ENCODE measurements at places on chromosomes 6 and 20.

DNA sequence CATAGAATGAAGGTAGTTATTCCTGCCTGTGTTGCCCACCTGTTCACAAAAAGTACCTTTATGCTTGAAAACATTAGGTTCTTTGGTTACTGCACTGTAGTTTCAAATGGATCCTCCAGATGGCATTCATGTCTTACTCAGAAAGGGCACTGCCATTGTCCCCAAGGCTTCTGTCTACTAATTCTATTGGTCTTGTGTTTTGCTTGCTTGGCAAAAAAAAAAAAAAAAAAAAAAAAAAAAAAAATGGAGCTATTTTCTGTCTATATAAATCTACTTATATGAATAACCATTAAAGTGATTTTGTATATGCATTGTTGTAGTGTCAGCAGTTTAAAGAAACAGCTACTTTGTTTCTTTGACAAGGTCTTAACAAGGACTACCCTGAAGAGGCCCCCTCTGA lies 12.7 kb upstream of the EFHC1 start:
- DNase-seq, result peak; percentile 28

DNA sequence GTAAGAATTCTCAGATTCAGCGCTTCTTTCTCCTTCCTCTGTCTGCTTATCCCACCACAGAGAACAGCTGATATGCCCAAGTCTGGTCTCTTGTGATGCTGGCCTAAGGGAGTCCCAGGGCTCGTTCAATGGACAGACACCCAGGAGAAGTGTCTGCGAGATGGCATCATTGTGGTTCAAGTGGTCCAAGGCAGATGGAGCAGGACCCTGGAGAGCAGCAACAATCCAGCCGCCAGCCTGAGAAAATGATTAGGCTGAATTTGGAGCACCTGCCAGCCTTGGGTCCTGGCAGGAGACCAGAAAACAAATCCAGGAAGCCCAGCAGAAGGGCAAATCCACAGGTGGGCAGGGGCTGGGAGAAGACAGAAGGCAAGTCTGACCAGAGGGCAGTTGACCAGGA lies 145.8 kb downstream of the PTPRT start:
- peak; percentile 8 for DNase-seq

GRCh38 chr6:19837511-19838441 lies 606 bp downstream of the ID4 start:
- DNase-seq, result no peak

DNA sequence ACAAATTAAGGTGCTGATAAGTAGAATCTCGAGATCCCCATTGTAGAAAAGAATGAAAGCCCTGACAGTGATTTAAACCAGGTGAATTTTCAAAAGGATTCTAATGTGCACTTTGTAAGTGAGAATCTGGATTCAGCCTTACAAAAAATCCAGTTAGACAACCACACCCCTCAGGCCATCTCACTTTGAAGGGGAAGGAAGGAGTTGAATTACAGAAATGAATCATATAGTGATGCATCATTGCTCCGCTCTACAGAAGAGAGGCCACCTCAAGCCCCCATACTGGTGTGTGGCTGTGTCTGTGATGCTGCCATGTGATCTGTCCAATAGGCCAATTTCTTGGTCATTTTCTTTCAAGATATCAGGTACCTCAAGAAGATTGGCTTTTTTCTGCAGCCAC lies 85.5 kb upstream of the NT5E start:
- DNase-seq, result no peak

DNA sequence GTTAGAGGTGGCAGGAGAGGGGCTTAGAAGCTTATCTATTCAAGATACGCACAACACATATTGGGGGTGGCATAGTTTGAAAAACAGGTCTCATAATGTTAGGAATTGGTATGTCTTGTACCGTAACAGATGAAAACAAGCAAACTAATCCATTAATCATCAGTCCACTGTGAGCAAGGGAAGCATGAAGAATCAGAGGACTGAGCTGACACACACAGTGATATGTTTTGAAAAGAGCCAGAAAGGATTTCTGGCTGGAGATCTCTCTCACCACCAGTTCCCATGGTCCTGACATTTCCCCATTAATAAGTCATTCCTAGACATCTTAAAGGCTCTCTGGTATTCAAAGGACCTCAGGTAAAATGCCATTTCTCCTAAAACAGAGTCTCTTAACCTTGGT lies 158.8 kb upstream of the PHACTR1 start:
- no peak for DNase-seq

DNA sequence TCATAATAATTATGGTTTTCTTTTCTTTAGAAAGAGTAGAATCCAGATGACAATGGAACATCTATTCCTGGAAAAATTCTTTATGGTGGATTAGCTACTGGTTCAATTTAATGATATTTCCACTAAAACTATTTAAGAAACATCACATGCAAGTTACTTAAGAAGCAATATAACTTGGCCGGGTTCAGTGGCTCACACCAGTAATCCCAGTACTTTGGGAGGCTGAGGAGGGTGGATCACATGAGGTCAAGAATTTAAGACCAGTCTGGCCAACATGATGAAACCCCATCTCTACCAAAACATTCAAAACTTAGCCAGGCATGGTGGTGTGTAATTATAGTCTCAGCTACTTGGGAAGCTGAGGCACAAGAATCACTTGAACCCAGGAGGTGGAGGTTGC lies 65.9 kb upstream of the SMLR1 start:
- no peak for DNase-seq

GRCh38 chr20:50516935-50517816 lies 7.0 kb downstream of the PTPN1 start:
- DNase-seq, result no peak

GRCh38 chr20:286508-286907 lies 4.0 kb downstream of the C20orf96 start:
- DNase-seq, result no peak
